GM10248 (cell line): ENCODE measurements at places on chromosomes 7 and 10.

- DNase-seq, result no peak
Measured at GRCh38 chr7:68321776-68322496, 1276.3 kb upstream of the AUTS2 start.

DNA sequence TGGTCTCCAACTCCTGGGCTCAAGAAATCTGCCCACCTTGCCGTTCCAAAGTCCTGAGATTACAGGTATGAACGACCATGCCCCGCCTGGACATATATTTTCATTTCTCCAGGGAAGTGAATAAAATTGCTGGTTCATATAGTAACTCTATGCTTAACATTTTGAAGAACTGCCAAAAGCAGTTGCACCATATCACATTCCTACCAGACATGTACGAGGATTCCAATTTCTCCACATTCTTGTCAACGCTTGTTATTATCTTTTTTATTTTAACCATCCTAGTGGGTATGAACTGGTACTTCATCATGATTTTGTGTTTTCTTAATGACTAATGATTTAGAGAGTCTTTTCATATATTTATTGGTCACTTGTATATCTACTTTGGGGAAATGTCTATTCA is 21.9 kb upstream of the CPN1 start:
- no peak for DNase-seq

DNA sequence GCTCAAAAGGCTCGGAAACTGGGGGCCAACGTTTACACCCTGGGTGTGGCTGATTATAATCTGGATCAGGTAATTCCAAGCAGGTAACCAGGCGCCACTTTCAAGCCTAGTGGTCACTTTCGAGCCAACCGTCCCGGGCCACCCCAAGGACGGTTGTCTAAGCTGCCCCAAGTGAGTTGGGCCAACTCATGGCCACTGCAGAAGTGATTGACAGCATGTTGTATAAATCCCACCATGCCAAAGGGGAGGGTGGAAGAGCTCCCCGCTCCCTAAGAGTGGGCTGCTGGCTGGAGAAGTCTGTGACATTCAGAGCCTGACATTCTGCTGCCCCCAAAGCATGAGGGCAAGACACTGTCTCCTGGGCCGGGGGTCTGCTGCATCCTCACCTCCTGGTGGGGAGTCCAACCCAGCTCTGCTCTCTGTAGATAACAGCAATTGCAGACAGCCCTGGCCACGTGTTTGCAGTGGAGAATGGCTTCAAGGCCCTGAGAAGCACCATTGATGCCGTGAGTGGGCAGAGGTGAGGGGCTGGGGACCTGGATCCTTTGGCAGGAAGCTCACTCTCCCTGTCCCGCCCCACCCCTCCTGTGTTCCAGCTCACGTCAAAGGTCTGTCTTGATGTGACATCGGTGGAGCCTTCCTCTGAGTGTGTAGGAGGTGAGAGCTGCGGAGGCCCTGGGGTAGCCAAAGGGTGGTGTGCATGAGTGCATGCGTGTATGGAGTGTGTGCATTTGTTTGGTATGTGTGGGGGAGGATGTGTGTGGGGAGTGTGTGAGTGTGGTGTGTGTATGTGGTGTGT is 10.8 kb downstream of the ANTXRL start:
- DNase-seq, result no peak

DNA sequence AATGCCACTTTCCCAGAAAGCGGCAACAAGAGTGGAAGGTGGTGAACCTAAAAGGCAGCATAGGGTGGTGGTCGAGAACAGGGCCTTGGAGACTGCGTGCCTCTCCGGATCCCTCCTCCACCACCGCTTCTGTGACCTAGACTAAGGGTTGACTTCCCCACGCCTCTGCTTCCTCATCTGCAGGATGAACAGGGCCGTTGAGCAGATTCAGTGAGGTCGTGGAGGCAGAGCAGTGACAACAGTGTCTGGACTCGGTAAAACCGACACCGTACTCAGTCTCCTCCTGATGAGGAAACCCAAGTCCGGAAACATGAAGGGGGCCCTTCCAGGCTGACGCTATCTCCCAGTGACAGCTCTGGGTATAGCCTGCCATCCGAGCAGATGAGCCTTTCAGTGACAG is 162.6 kb downstream of the CELF2 start:
- no peak for DNase-seq

DNA sequence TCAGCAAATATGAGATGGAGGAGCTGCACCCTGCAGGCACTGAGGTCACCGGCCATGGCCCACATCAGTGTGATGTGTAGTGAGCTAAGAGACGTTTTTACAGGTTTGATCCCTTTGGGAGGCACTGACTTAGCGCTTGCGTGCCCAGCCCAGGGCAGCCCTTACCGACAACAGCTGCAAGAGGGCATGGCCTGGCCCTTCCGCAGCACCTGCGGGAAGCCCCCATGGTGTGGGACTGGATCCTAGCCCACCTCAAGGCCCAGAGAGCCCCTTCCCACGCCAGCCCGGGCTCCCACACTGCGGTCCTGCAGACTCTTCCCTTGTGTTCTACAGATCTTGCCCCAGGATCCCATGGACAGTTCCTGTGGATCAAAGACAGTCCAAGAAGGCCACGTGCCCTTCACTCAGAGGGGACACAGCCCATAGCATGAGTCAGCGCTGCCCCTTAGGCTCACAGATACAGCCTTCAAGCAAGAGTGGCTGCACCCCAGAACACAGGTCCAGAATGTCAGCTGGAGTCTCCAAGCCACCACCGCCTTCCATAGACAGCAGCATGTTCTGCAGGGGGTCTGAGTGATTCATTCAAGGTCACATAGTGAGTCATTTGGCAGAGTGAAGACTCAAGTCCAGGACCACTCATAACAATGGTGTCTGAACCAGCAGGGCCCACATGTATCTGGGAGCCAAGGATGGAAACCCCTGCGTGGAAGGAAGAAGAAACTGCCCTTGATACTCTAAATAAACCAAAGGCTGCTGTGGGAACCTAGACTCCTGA is 25.4 kb downstream of the TLL2 start:
- DNase-seq, result no peak

DNA sequence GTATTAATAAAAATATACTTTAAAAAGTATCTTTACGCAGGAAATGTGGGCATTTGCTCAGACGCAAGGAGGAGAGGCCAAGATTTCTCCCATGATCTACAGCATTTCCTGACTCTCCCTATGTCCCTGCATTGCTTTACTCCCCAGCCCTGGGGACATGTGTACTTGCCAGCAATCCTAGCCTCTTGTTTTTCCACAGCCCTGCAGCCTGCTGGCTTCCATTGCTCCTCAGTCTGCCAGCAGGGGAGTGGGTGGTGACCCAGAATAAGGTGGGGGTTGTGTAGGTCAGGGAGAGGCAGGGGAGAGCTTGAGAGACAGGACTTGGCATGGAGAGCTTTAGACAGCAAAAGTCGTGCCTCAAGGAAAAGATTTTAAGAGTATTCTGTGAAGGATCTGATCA is 307.7 kb downstream of the CDK14 start:
- DNase-seq, result no peak

GRCh38 chr7:101916041-101916800 is 98.8 kb downstream of the CUX1 start:
- no peak for DNase-seq

- no peak for DNase-seq
Measured at GRCh38 chr10:43925793-43926192, 277.1 kb upstream of the ZNF32 start.

DNA sequence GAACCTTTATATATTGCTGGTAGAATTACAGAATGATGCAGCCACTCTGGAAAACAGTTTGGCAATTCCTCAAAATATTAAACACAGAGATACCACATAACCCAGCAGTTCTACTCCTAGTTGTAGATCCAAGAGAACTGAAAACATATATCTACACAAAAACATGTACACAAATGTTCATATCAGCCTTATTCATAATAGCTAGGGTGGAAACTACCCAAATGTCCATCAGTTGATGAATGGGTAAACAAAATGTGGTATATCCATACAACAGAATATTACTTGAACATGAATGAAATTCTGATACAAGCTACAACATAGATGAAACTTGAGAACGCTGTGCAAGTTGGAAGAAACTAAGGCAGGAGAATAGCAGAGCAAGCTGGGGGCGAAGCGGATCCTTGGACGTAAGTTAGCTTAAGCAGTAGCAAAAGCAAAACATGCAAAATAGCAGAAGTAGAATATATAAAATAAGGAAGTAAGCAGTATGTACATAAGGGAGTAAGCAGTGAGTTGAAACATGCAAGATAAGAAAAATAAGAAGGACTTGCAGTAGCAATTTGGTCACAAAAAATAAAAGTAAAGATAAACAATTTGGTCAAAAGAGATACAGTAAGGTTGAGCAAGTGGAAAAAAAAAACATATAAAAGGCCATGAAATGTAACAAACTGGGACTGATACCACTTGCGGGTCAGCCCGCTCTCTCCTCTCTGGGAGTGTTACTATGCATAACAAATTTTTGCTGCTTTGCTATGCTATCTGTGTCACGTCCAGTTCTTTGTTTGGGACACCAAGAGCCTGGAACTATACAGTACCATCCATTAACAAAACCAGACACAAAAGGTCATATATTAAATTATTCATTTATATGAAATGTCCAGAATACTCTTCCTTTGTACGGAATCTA is 18.0 kb upstream of the HILPDA start:
- peak; percentile 43 for DNase-seq

DNA sequence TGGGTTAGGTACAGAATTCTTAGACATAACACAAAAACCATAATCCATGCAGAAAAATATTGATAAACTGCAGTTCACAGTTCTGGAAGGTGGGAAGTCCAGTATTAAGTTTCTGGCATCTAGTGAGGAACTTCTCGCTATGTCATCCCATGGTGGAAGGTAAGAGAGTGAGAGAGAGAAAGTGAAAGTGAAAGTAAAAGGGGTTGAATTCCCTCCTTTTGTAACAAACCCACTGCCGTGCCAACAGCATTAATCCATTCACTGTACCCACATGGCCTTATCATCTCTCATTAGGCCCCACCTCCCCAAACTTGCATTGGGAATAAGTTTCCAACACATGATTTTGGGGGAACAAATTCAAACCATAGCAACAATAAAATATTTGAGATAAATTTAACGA is 17.1 kb downstream of the ZNF485 start:
- no peak for DNase-seq

GRCh38 chr7:52209614-52210013 is 825.8 kb upstream of the POM121L12 start:
- DNase-seq, result no peak

- DNase-seq, result peak; percentile 79
Measured at GRCh38 chr7:104883718-104884452, 130.1 kb upstream of the KMT2E start.

DNA sequence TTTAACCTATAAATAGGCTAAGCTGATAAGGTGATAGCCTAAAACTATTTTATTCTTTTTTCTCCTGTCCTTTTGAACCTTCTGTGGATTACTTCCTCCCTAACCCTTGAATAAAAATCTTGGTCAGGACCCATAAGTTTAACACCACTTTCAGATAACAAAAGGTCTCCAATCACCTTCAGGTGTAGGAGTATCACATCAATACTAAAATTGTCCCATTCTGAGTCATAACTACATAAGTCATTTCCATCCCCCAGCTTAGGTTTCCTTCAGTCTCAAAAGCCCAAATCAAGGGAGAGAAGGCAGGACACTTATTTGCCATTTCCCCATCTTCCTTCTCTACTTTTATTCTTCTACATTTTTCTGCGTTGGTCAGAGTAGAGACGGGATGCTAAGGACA is 56.9 kb upstream of the WNT16 start:
- DNase-seq, result no peak

GRCh38 chr7:106255246-106255645 is 29.5 kb downstream of the NAMPT start:
- DNase-seq, result no peak

DNA sequence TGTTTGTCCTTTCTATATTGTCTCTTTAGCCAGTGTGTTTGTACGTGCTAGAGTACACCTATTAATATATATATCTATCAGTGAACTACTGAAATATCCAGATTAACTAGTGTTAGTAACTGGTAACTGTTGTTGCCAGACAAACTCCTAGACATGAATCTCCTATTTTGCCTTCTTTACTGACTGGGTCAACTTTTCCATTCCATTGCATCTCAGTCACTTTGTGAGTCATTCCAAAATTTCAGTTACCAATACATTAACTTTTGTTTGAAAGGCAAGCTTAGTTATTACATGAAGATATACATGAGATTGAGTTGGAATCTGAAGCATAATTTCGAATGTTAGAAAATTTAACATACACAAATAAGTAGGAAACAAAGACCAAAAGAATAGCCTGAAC is 51.4 kb downstream of the BTAF1 start:
- no peak for DNase-seq

- DNase-seq, result no peak
Measured at GRCh38 chr10:130689743-130690626, 553.8 kb downstream of the GLRX3 start.

DNA sequence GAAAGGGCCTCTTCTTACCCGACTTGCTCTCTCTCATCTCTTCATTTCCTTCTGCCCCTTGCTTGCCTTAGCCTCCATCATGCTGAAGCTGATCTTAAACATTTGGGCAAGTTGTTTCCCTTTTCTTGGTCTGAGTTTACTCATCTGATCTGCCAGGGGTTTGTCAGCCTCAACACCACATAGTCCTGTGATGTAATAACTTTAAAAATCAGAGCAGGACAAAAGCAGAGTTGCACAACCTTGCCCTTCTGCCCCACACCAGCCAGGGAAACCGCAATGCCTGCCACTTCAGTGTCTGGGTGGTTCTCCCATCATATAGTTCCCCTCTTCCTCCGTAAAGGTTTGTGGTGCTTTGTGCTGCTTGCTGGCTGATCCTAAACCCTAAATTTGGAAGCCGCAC is 9.9 kb upstream of the LIPM start:
- no peak for DNase-seq

DNA sequence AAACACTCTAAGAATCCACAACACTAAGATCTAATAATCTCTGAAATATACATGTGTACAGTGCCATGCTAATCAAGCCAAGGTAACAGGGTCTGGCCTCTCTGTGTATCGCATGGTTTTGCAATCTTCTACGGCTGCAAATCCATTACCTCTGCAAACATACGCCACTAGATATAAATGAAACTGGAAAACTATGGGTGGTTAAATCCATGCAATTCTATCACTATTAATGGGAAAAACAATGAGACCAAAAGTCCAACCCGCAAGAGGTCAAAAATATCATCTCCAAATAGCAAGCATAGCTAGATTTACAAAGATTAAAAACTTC is 23.0 kb downstream of the SGCE start:
- DNase-seq, result no peak
